HT1080 (cell line): ENCODE measurements at places on chromosomes 6 and 20. TPM values are rescaled to one million over a fixed set of nuclear protein-coding genes. Genes with fewer than 3 reads are reported as not detected.

- peak; percentile 65 for DNase-seq
Measured at GRCh38 chr6:66605011-66605410, 898.0 kb upstream of the EYS start.

- DNase-seq = no peak
Measured at GRCh38 chr20:3470208-3470626, 601 bp upstream of the ATRN start.

GRCh38 chr6:42405021-42405420 lies 46.7 kb downstream of the TRERF1 start:
- DNase-seq = peak; percentile 57

DNA sequence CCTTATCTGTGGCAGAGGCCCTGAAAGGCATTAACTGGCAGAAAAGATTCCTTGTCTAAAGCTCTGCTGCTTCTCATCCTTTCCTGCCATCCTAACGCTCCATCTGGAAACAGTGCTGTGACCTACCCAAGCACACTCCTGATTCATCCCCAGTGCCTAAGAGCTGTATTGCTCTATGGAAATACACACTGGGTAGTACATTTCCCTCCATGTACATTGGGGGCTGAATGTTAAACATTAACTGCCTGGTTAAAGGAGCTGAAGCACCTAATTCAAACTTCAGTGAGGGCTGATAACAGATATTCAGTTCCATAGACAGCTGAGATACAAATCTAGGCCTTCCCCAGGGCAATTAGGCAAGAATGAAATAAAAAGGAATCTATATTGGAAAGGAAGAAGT lies 36.7 kb upstream of the GMPR start:
- DNase-seq = no peak

DNA sequence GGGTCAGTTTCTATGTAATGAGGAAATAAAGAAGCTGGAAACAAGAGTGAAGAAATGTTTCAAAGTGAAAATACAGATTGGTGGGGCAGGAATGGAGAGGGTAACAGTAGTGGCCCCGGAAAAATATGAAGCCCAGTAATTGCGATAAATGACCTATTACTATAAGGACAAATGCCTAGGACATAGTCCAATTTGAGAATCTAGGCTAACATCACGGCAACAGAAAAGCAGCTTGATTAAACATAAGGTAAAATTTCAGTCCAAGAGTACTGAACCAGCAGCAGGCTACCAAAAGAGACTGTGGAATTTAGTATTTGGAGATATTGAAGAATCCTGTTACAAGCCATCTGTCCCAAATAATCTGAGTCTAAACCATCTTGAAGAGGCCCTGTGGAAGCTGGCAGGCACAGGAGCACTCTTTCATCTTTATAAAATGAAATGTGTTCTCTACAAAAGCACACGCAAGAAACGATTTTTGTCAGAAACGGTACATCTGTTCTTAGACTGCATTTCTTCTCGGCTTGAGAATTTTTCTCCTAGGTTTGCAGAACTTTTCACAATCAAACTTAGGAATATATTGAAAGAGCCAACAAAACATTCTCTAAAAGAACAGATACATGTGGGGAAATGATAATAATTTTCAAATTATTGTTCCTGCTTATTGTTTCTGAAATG lies 49.3 kb downstream of the ELOVL5 start:
- no peak for DNase-seq

GRCh38 chr6:149231778-149232177 lies 85.7 kb upstream of the TAB2 start:
- DNase-seq = no peak

- DNase-seq = peak; percentile 73
Measured at GRCh38 chr6:1908784-1909183, 299.1 kb downstream of the FOXC1 start.

GRCh38 chr6:138455746-138456400 lies 43.4 kb downstream of the NHSL1 start:
- peak; percentile 71 for DNase-seq

GRCh38 chr20:15446373-15446772 lies 1109.0 kb upstream of the FLRT3 start:
- DNase-seq = no peak

DNA sequence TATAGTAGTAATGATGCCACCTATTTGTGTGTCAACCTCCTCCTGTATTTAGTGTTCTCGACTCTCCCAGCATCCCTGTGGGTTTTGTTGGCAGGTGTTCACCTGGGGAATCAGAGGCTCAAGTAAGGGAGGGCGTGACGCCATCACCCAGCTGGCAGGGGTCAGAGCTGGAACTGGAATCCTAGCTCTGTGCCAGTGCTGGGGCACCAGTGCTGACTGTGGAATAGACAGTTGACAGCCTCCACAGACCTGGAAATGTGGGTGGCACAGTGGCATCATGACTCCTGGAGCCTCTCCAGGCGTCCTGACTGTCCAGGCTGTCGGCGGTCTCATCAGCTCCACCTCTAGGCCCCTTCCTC lies 102.8 kb downstream of the SYCP2 start:
- DNase-seq = no peak

The EDN1 gene
- 2.0 and 2.3 TPM in 2 replicates for total RNA-seq

DNA sequence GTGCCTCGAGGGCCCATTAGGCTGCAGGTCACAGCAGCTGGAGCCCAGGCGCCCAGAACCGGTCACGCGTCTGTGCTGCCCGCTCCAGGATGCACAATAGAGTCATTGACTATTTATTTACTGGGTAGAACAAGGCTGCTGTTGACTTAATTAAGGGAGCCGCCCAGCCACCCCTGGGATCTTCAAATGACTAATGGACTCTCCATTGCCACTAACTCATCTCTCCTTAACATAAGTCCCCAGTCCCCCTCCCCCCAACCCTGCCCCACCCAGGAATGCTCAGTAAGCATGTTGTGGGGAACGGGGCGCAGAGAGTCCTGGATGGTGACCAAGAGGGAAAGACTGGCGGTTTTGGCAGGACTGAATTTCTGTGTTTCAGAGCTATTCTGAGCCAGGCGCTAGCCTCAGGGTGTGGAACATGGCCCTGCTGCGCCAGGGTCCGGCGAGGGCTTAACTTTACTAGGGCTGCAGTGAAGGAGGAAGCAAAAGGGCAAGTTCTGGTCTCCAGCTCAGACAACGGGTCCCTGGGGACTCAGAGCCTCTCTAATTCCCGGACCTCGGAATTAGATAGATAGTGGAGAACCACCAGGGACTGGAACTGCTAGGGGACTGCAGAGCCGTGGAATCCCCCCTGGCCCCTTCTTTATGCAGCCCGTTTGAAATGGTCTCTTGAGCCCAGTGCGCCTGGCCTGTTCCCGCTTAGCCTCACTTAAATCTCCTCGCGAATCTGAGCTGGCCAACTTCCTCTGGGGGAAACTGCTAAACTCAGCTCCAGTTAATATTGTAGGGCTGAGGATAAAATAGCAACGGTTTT lies 1.5 kb upstream of the GRIK2 start:
- DNase-seq = no peak

DNA sequence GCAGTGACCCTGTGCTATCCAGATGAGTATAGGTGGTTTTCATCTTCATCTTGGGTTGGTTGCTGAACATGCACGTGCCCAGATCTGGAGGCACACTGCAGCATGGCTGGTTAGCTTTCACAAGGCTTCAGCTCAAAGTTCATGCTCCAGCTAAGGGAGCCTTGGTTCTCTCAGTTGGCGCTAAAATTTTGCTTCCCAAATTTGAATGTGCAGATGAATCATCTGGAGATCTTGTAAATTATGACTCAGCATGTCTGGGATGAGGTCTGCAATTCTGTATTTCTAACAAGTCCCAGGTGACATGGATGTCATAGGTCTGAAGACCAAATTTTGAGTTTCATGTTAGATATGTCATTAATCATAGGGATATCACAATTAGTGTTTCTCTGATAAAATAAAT lies 230.8 kb downstream of the FOXA2 start:
- peak; percentile 44 for DNase-seq

- DNase-seq = no peak
Measured at GRCh38 chr6:104322841-104323240, 536.9 kb downstream of the HACE1 start.

- no peak for DNase-seq
Measured at GRCh38 chr6:2771079-2771478, 5.9 kb downstream of the WRNIP1 start.

DNA sequence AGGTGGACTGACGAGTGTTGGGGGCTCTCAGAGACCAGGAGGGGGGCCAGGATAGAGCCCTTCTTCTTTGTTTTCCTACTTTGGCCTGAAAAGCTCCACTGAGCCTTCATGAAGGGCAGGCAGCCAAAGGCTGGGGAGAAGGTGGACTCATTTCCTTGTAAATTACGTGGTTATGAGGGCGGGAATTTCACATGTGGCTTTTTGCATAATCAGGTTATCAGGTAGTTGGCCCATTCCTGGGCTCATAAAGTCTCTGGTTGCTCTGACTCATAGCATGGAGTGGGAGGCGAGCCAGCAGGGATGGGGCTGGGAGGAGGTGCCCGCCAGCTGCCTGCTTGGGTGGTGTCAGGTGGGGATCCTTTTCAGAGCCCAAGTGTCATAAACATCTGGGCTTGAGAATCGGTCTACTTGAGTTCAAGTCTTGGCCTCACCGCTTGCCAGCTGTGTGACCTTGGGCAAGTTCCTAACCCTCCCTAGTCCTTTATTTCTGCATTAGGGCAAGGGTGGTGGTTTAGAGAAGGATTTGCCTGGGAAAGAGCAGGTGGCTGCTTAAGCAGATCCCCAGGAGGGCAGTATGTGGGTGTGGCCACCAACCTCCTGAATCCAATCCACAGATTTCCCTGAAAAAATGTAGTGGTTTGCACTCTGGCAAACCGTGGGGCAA lies 26.5 kb upstream of the RNF24 start:
- peak; percentile 96 for DNase-seq

DNA sequence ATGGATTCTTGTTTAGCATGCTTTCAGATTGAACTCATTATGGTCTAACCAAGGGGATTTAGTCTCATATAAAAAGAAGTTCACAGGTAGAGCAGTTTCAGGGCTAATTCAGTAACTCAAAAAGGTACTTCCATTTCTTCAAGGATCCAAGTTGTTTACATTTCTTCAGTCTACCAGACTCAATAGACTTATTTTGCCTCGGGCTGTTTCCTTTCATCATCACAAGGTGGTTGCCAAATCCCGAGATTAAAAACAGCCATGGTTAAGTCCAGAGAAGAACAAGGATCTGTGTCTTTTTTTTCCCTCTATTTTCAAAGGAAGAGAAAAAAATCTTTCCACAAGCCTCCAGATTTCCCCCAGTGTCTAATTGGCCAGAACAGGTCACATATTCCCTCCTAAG lies 69.8 kb upstream of the SNX9 start:
- DNase-seq = no peak

- DNase-seq = no peak
Measured at GRCh38 chr6:116666869-116667268, 1.7 kb downstream of the ZUP1 start.

- no peak for DNase-seq
Measured at GRCh38 chr20:24465159-24465558, 4.3 kb upstream of the SYNDIG1 start.

The VPS52 gene
- total RNA-seq = 30.9 and 38.2 TPM in 2 replicates

DNA sequence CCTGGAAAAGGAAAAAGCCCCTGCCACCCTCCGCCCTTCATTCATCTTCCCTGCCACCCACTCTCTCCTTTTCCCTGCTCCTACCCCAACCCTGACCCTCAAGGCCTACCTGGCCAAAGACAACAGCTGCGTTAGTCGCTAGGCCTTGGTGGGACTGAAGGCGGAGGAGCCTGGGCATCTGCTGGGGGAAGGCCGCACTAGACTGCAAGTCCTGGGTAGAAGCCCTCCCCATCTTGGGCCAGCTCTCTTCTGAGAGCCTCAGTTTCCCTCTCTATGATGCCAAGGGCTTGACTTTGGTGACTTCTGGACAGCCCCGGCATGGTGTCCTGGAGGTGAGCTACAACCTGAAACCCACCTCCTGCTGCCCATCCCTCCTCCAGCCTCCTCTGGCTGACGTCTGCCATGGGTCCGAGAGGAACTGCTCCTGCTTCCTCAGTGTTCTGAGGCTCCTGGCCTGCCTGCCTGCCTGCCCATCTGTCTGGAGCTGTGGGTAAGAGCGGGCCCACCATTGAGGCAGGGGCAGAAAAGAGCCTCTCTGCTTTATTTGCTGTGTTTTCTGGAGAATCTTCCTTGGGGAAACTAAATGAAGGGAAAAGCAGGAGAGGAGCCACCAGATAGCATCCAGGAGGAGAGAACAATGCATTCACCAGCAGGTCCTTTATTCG lies 7.5 kb upstream of the FOXC1 start:
- no peak for DNase-seq

GRCh38 chr20:50374541-50375078 lies 135.6 kb upstream of the PTPN1 start:
- no peak for DNase-seq

GRCh38 chr6:83921315-83921714 lies 61.8 kb downstream of the CYB5R4 start:
- no peak for DNase-seq

The SLC13A3 gene
- total RNA-seq = not detected in 2 replicates

GRCh38 chr6:26327450-26328264 lies 37.3 kb upstream of the BTN3A2 start:
- peak; percentile 86 for DNase-seq

GRCh38 chr6:100901582-100901981 lies 20.5 kb upstream of the ASCC3 start:
- DNase-seq = no peak

GRCh38 chr20:16848061-16848460 lies 99.9 kb downstream of the OTOR start:
- no peak for DNase-seq

- no peak for DNase-seq
Measured at GRCh38 chr6:167760979-167761793, 65.5 kb upstream of the AFDN start.
